ENCODE measurements at places on chromosomes 3 and 15. TPM values are rescaled to one million over a fixed set of nuclear protein-coding genes. Genes with fewer than 3 reads are reported as not detected.
A peak's percentile ranks its signal among the peaks of the same experiment; 100 is the strongest.

DNA sequence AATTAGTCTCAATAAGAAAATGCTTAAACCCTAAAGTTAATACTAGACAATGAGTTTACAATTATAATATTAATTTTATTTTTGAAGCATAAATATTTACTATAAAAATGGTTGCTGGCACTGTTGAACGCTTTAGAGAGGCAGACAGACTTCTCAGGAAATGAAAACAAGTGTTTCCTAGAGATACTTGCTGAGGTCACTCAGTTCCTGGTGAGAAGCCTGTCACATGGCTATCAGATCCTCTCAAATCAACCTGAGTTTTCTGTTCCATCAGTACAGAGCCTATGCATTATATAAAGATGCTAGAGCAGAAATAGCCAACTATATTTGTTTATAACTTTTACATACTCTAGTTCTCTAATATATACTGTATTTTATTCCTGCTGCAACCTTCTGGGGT lies 109.2 kb downstream of the MYO5A start:
- DNase-seq, result no peak

DNA sequence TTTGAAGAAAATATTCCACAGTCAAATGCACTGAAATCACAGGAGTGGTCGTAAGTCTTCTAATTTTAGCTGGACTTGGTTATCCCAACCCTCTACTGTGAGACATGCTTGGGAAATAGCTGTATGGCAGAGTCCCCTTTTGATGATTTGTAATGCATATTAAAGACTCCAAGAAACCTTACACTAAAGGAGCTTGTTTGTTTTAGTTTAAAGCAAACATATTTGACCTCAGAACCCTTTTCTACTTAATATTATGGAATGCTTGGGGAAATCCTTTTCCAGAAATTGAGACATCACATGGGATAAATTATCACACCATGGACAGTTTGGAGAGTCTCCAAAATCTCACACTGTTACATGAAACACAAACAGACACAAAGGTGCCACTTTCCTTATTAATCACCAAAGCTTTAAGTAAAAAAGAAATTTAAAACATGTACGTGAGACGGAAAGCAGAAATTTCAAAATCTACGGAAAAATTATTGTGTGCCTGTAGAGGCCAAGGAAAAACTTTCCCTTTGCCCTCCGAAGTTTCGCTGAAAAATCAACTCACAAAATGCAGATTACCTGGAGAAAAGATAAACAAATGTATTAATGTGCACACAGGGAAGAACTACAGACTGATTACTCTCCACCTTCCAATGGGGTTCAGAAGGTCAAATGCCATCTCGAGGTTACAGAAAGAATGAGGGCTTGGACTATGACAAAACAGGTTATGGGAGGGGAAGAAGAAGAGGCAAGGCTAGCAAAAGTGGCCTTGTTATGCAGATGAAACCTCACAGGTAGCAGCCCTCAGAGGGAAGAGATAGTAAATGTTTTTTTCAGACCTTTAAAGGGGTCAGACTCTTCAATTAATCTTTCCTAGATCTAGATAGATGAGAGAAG lies 7.0 kb upstream of the CPB1 start:
- no peak for DNase-seq

Gene CHRM5
- total RNA-seq, result 2.3 TPM

- peak; percentile 83 for DNase-seq
Measured at GRCh38 chr15:51622604-51623370, at the start of gene DMXL2. DMXL2 (minus strand) TSS chr15:51622771; CDS start chr15:51622545, 226 bp downstream.

GRCh38 chr3:188097791-188098190 lies 56.2 kb upstream of the LPP start:
- DNase-seq, result peak; percentile 10

Gene CCDC39
- total RNA-seq, result 6.2 TPM

DNA sequence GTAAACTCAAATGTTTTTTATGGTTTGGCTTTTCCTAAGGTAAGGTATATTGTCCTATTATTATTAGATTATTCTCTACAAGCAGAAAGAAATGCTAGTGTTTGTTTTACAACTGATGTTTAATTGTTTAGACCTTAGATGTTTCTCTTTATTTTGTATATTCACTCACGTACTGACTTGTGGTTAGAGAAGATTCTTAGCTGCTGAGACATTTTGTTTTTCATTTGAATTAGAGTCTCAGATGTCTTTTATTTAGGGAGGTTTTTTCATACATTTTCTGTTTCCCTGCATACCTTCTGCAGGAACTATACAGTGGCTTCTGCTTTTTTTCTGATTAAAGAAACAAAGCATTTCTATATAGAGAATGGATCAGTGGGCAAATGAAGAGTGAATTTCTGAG lies 110.9 kb downstream of the MYRIP start:
- DNase-seq, result no peak

GRCh38 chr3:150740733-150741496 lies 22.1 kb downstream of the SIAH2 start:
- no peak for DNase-seq

DNA sequence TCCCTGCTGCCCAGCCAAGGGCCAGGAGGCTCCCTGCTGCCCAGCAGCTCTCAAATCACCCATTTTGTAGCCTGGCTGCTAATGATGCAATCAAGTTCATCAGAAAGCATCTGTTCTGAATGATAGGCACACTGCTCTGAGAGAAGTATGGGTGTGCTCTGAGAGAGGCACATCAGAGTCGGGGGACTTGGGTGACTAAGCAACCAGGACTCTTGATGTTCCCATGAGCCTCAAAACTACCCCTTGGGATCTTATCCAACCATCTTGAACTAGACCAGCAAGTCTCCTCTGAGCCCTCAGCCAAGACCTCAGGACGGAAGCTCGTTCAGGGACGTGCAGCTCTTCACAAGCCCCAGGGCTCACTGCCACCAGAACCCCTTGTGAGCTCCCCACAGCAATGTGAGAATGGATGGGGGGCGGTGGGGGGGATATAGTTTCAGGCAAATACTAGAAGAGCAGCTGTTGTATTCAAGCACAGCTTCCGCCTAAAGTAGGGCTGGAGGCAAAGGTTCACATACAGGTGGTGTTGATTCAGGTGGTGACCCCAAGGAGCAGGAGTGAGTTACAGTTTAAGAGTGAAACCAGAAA lies 52.2 kb upstream of the HES1 start:
- DNase-seq, result no peak

GRCh38 chr3:118298133-118298532 lies 736.5 kb downstream of the IGSF11 start:
- DNase-seq, result no peak

Gene AMIGO3
- total RNA-seq, result not detected

Gene C2CD4B
- 5.6 TPM for total RNA-seq

Gene DUOX2
- total RNA-seq, result not detected

Gene RPUSD2
- 11.4 TPM for total RNA-seq

Gene CCR3
- total RNA-seq, result not detected

- no peak for DNase-seq
Measured at GRCh38 chr3:140599009-140599408, 78.9 kb upstream of the TRIM42 start.

Gene TAGLN3
- total RNA-seq, result 85.5 TPM

Gene SLC28A1
- 0.20 TPM for total RNA-seq

GRCh38 chr3:171458864-171459136 lies 1.4 kb downstream of the TNIK start:
- DNase-seq, result no peak

DNA sequence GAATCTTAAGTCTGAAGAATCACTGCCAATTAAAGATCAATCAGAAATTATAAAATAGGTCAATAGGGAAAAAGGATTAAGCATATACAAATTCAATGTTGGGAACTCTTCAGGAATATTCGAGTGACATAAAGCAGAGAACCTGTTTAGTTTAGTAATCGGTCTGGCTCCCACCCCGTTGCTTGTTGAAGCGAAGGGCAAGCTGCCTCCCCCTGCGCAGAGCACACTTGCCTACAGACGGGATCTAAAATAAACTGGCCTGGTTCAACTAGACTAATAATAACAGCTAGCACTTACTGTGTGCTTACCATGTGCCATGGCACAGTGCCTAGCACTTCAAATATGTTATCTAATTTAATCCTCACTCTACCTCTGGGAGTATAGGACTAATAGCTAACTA lies 8.6 kb downstream of the SEMA6D start:
- no peak for DNase-seq

DNA sequence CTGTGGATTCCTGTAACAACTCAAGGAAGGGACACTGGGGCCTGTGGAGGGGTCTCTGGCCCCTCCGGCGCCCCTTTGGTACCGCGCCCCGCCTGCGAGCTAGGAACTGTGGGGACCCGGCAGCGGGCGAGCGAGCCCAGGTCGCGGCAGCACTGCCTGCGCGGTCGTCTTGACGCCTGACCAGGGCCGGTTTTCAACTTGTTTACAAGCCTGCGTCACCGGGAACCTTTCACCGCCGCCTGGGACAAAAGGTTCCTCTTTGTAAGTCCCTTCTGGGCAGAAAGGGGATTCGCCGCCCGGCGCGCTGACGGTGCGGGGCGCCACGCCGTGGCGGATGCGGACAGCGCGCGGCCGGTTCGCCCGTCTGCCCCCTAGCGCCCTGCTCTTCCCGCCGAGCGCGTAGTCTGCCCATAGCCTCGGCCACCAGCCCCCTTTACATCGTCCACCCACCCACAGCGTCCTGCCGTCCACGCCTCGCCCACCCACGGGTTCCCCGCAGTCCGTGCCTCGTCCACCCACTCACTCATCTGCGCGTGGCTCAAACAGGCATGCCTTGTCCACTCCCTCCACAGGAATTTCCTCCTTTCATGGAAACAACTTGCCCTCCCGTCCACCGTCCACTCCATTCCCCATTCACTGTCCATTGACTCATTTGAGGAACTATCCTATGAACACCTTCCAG lies 5.5 kb upstream of the CFAP100 start:
- peak; percentile 83 for DNase-seq

Gene CCR1
- total RNA-seq, result 7.1 TPM

GRCh38 chr15:62994975-62995681 lies 47.4 kb upstream of the TPM1 start:
- DNase-seq, result no peak

Gene MYL3
- 5.8 TPM for total RNA-seq

GRCh38 chr3:50971487-50971924 lies 296.8 kb downstream of the DOCK3 start:
- no peak for DNase-seq

GRCh38 chr3:88180398-88180999 lies 30.7 kb downstream of the C3orf38 start:
- DNase-seq, result no peak

Gene CCDC13
- total RNA-seq, result 15.0 TPM

Gene CLRN1
- not detected for total RNA-seq

GRCh38 chr15:43150191-43150929 lies 17.0 kb downstream of the TMEM62 start:
- no peak for DNase-seq

GRCh38 chr3:60301142-60301541 lies 950.1 kb downstream of the FHIT start:
- no peak for DNase-seq

Gene ANKRD34C
- total RNA-seq, result 0.99 TPM

DNA sequence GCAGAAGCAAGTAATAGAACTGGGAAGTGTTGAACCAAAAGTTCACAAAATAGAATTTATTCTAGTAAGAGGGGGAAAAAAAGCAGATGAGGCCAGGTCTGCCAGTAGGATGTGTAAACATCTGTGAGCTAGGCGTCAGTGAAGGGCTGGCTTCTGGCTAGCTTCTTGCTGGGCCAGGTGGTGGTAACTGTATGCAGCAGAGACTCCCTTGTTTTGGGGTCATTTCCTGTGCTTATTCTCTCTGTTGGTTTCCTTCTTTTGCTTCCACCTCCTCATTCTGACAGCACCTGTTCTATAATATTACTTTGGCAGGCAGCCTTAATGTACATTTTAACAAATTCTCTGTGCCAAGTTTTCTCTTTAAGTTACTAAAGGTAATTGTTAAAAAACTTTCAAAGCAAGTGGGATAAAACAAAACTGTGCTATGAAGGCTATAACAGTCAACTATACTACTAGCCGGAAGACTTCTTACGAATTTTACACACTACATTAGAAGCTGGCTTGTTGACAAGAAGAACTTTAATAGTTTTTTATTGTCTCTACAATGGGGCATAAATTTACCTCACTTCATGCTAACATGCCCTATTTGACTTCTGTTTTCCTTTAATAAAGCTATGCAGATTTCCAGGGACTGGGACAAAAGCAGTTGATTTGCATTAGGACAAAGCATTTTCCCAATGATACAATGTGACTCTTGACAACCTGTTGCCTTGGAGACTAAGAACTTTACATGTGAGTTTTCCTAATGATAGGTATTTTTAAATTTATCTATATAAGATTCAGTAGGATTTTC lies 318.8 kb upstream of the NAALADL2 start:
- peak; percentile 27 for DNase-seq

DNA sequence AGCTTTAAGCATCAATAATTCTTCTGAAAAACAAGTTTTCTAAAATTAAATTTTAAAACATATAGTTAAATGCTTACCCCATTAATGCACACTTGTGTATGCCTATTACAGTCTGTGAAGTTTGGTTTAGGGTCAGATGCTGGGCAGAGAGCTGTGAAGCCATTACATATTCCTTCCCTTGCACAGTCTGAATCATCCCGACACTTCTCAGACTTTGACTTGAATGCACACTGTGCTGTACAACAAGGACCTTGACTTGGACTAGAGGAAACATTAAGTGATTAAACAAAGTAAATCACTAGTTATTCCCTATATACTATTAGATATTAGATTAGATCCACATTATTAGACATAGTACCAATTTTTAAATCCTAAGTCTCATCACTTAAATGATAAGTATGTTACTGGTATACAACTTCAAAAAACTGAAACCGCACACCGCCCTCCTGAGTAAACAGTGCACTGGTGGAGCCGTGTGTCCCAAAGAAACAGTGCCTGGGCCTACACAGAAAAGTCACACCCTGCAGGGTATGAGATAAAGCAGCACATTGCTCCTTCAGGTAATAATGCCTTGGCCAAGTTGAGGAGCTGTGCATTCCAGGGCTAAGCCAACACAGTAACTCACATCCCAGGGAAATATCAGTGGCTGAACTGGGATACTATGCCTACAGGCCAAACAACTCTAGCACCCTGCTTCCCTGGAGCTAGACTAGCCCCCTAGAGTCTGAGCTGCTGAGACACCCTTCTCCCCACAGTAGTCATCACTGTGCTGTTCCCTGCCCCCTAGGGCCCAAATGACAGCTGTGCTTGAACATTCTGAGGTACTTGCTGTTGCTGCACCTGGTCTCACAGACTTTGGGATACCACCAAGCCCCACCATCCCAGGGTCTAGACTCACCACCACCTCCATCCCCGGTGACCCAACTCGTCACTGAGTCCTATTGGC lies 137.5 kb downstream of the ADAM10 start:
- DNase-seq, result no peak

Gene PRRT3
- 3.8 TPM for total RNA-seq

DNA sequence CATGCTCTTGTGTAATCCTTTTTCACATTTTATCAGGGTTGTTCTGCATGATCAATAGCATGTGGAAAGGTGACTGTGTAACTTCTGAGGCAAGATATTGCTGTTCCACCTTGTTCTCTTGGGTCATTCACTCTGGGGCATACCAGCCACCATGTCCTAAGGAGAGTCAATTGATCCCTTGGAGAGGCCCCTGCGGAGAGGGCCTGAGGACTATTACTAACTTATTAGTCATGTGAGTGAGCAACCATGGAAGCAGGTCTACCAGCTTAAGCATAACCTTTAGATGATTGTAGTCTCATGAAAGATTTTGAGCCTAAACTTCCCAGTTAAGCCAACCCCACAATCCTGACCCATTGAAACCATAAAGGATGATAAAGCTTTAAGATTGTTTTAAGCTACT lies 22.0 kb upstream of the COL6A5 start:
- no peak for DNase-seq

GRCh38 chr15:70535071-70535954 lies 228.0 kb downstream of the UACA start:
- DNase-seq, result no peak

- DNase-seq, result no peak
Measured at GRCh38 chr3:194375473-194376240, 6.1 kb upstream of the LRRC15 start.

Measured in spinal cord (tissue), 10 donors.